ENCODE measurements at places on chromosomes 16 and 17.

GRCh38 chr16:80606221-80606766, 65.5 kb downstream of the DYNLRB2 start:
- no peak for DNase-seq

GRCh38 chr16:86772671-86773353, 194.5 kb downstream of the FOXL1 start:
- no peak for DNase-seq

GRCh38 chr17:65404761-65405160, 156.7 kb downstream of the AXIN2 start:
- DNase-seq = no peak

DNA sequence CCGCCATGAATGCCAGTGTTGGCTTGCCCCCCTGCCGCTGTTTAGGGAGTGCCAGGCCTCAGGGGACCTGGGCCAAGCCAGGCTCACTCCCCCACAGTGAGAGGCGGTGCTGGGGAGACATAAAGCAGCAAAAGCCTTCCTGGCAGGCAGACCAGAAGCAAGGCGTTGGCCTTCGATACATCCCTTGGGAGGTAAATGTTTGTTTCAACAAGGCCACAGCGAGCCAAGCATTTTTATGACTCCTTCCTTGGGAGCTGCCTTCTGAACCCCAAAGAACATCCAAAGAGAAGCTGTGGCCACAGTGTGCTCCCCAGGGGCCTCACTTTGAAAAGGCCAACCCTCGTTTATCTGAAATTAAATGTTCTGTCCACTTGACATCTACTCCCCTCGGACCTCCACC, 119.7 kb upstream of the CIBAR2 start:
- no peak for DNase-seq

DNA sequence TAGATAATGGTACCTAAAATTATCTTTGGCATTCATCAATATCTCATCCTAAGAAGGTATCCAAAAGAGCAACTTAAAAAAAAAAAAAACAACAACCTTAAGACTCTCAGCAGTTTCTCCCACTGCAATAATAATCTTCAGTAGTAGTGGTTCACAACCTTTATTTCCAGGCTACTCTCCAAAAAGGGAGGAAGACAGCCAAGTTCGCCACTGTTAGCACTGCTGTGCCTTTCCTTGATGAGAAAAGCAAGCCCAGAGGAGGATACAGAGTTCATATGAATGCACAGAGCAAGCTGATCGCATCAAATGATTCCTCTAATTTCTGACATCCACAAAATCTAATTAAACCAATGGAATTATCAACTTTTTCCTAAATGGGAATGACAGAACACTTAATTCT, 199.4 kb downstream of the AATF start:
- DNase-seq = no peak

DNA sequence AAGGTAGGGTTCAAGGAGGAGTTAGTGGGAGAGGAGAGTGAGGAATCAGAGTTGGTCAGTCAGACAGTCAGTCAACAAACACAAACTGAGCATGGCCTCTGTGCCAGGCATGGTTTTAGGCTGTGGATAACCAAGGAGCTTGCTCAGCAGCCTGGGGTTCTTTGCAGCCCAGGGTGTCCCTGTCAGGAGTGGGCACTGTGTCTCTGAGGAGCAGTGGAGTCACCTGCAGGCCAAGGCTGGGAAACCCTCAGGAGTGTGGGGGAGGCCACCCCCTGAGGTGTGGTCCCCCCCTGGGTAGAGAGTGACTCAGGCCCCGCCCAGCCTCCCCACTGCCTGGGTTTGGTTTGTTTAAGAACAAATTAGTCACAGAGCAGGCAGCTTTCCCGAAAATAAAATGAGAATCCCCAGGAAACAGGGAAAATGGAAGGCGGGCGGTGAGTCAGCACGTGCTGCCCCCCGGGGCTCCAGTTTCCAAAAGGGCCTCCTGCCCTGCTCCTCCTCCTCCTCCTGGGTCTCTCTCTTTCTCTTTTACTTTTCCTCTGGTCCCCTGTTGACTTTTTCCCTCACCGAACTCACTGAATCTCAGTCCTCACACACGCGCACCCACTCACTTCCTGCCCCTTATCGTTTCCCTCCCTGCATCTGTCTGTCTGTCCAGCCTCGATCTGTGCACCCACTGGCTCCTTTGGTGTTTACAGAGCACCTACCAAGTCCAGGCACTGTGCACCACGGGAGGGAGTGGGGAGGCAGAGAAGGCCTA, 44.3 kb downstream of the SOCS3 start:
- no peak for DNase-seq

GRCh38 chr16:31335431-31335830, 19.5 kb upstream of the ITGAX start:
- DNase-seq = no peak

- DNase-seq = no peak
Measured at GRCh38 chr16:381012-381788, 578 bp downstream of the PGAP6 start.

DNA sequence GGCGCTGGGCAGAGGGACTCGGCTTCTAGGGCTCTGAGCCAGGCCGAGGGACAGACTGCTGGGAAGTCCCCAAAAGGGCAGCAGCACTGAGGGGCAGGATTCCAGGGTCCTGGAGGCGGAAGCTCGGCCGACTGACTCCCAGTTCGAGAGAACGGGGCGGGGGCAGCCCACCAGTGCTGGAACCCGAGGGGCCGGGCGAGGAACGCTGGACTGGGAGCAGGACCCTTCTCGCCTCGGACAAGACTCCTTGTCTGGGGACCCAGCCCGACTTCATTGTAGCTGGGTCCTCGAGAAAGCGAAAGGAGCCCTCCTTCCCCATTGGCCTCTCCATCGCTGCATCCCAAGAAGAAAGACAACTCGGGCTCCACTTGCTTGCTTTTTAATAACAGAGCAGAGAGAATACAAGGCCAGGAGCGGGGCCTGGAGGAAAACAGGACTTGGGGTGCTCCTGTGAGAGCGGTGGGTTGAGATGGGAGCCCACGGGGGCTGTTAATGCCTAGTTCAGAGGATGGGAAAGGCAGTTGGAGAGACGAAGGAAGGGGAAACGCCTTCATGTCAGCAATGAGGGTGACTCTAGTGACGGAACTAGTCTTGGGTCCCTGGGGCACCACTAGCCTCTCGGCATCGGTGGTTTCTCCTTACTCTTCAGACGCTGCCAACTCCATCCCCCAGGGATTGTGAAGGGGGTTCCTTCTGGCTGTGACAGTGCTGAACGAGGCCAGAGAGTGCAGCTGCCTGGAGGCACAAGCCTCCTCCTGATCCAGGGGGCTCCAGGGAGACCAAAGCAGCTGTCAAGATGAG, 492 bp upstream of the CAMTA2 start:
- no peak for DNase-seq

- no peak for DNase-seq
Measured at GRCh38 chr17:5687646-5688045, 103.3 kb upstream of the NLRP1 start.

GRCh38 chr17:70882504-70882903, 713.2 kb downstream of the KCNJ2 start:
- DNase-seq = no peak

DNA sequence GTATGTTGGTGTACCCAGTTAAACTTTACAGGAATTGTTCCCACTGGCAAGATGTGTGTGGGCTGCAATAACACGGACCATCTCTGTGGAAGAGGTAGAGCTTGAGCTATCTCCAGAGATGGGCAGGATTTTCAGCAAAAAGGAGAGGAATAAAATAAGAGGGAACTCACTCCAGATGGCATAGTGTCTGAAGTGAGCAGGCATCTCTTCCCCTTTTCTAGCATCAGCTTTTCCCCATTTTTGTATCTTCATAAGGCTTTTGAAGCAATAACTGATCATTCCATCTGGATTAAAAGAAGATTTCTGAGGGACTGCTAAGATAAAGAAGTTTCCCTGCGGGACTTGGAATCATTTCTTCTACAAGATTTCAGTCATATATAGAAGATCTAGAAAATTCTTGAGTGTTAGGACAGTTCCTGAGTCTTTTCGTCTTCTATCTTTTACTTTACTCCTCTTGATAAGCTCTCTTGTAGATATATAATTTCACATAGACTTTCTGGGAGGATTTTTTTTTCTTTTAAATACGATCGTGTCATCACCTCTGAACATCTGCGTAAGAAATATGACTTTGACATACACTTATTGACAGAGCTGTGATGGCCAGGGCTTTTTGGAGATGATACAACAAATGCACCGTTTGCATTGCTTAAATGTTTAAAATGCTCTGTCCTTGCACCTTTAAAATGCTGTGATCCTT, 2.1 kb downstream of the CPD start:
- no peak for DNase-seq

GRCh38 chr17:69692171-69692570, 277.7 kb downstream of the MAP2K6 start:
- DNase-seq = no peak

DNA sequence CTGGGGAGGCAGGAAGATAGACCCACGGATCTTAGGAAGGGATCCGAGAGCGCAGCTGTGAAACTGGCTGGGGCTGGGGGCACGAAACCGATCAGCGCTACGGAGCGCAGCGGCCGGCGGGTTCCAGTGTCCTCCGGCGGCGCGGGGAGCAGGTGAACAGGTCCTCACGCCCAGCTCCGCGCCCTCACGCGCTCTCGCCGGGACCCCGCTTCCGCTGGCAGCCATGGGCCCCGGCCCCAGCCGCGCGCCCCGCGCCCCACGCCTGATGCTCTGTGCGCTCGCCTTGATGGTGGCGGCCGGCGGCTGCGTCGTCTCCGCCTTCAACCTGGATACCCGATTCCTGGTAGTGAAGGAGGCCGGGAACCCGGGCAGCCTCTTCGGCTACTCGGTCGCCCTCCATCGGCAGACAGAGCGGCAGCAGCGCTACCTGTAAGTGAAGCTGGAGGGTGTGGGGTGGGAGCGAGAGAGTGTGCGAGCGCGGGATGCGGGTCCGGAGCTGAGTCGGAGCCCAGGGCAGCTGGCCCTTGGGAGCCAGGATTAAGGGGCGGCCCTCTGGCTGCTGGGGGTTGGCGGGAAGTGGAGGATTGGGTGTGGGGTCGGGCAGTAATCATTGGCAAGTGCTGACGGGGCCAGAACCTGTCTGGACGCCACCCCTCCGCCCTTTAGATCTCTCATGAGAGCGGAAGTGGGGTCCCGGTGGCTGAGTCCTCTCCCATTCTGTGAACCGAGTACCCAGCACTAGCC, 479 bp downstream of the ITGA3 start:
- peak; percentile 20 for DNase-seq

GRCh38 chr17:77097631-77098180, 43.1 kb upstream of the SEC14L1 start:
- DNase-seq = no peak

DNA sequence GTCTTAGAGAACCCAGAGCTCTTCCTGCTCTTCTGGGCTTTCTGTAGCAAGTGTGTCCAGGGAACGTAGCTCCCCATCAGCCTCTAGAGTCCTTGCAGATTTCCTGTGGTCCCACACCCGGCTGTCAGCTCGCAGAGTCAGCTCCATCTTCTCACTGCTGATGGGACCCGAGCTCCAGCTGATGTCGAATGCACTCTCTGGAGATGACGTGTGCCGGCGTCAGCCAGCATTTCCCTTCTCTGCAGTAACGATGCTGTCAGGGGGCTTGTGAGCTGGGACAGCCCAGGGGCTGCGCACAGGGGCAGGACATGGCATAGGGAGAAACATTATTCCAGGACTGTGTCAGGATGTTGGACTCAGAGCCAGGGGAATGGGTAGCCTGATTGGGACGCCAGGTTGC, 87.8 kb downstream of the SNX29 start:
- DNase-seq = no peak

GRCh38 chr16:81816793-81817210, 37.7 kb downstream of the PLCG2 start:
- no peak for DNase-seq

DNA sequence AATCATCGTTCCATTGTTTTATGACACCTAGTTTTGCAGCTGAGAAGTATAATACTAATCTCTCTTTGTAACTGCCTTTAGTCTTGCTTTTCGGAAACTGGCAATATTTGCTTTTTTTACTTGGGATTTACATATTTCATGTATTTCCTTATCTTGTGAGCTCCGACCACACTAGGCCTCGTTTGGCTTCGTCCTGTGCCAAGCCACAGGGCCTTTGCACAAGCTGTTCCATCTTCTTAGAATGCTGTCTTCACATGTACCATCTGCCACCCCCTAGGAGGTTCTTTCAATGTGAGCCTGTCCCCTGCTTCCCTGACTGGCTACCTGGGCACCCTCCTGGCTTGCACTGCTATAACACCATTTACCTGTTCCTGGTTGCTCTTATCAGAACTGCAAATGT, 77.2 kb downstream of the SHISA6 start:
- no peak for DNase-seq

GRCh38 chr16:65546353-65546791, 424.5 kb upstream of the CDH11 start:
- no peak for DNase-seq

GRCh38 chr17:76130473-76130872, 10.6 kb downstream of the FOXJ1 start:
- no peak for DNase-seq

- DNase-seq = peak; percentile 50
Measured at GRCh38 chr17:42050393-42051012, at the start of gene C17orf113. Gene C17orf113 (minus strand): TSS chr17:42050601. CDS start chr17:42043376, 7,225 bp downstream.

DNA sequence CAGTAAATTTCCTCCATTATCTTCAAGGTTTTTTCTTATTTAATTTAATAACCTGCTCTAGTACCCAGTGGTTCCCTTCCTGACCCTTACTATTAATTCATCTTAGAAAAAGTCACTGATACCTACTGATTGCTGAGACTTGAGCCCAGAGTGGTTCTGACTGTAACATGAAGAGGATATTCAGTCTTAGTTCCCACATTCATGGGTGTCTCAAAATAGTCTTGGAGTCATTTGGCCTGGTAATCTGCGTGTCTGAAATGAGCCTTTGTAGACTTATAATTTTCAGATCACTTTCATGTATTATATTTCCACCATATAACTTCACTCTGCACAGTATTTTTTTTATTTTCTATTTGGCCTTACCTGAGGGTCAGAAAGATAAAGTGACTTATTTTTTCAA, 732.0 kb upstream of the KIF2B start:
- no peak for DNase-seq

GRCh38 chr17:45246861-45247428, 14.9 kb downstream of the SPATA32 start:
- DNase-seq = no peak

GRCh38 chr17:15650741-15651582, 31.5 kb upstream of the FBXW10B start:
- no peak for DNase-seq

DNA sequence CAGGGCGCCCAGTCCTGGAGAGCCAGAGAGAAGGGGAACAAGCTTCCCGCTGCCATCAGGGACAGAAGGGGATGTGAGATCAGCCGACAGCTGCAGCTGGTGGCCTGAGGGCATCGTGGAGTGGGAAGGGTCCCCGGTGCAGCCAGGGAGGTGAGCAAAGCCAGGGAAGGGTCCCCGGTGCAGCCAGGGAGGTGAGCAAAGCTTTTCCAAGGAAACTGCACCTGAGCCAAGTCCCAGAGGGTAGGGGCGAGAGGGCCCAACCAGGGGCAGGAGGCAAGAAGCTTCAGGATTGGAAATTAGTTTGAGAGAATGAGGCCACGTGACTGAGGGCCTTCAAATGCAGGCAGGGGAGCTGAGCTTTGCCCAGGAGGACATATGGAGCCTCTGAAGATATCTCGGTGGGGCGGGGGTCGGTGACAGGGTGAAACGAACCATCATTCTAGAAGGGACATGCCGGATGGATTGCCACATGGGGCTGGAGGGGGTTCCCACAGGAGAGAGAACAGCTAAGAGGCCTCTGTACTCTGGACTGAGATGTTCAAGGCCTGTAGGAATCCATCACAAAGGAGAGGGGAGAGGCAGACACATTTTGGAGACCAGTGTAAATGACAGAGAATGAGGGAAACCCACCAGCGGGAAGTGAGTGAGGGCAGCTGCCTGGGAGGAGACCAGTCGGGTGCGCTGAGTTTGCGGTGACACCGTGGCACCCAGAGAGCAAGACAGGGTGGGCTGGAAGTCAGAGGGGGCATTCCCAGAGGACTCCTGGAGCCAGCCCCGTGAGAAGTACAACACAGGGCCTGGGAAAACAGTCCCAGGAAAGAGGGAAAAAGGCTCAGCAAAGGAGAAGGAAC, 31.4 kb upstream of the RPH3AL start:
- DNase-seq = no peak
